ENCODE measurements at places on chromosomes 7 and 10.
A peak's percentile ranks its signal among the peaks of the same experiment; 100 is the strongest.

GRCh38 chr7:144484445-144484844 is 81.0 kb upstream of the NOBOX start:
- DNase-seq = no peak

DNA sequence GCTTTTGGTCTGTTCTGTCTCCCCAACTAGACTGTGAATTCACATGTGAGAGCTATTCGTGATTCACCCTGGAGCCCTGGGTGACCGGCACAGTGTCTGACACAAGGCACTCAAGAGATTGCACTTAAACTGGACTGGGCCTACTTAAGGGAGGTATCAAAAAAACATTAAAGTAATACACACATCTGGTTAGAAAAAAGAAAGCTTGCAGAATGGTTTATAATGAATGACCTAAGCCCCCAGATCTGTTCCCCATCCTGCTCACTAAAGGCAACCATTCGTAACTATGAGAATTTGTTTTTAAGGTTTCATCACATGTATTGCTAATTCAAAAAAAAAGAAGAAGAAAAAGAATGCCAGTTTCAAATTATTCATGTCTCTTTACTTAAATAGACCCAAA is 74.5 kb downstream of the DGKI start:
- DNase-seq = no peak

- DNase-seq = no peak
Observed at GRCh38 chr10:49207113-49207512, 18.9 kb upstream of the TMEM273 start.

DNA sequence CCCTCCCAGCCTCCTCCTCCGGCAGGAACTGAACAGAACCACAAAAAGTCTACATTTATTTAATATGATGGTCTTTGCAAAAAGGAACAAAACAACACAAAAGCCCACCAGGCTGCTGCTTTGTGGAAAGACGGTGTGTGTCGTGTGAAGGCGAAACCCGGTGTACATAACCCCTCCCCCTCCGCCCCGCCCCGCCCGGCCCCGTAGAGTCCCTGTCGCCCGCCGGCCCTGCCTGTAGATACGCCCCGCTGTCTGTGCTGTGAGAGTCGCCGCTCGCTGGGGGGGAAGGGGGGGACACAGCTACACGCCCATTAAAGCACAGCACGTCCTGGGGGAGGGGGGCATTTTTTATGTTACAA is 83.3 kb downstream of the PAX2 start:
- peak; percentile 91 for DNase-seq

GRCh38 chr10:49310460-49310859 is 11.5 kb downstream of the C10orf71 start:
- peak; percentile 42 for DNase-seq

- DNase-seq = no peak
Observed at GRCh38 chr7:96499532-96499931, 177.6 kb upstream of the SLC25A13 start.

DNA sequence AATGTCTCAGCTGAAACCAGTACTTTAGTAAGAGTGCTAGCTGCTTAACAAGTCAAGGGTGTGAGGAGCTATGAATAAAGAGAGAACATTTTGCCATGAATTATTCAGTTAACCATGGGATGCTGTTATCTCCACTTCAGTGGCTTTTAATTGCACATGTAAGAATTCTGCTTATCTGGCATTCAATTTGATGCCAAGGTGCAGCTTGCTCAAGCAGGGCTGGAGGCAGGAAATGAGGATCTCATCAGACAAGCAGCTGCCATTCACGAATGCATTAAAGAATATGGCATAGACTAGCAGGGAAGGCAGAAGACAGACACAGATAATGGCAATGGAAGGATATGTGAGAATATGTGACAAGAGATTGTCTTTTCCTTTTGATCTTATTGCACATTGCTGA is 697.8 kb downstream of the NRG3 start:
- no peak for DNase-seq

DNA sequence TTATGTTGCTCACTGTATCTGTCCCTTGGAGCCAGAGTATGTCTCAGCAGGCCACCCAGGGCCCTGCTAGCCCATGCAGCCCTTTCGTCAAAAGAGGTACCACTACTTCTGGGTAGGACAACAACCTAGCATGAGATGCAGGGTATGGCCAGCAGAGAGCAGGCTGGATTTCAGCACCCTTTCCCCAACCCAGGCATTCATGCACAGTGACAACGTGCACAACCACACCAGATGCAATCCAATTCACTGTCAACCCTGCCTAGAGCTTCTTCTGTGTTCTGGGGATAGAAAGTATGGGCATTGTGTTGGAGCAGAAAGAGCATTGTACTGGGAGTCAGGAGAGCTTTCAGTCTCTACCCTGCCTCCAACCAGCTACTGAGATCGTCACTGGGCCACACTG is 37.9 kb downstream of the JAZF1 start:
- DNase-seq = no peak

Data from 8988T (cell line).